Activated T-cell treated with anti-CD3 and anti-CD28 coated beads, Interleukin-2, amount 50 U/mL, for 72 hours (primary cell): ENCODE measurements at places on chromosomes 4 and X.

GRCh38 chr4:52231526-52231925 is 180.4 kb downstream of the SPATA18 start:
- no peak for DNase-seq

DNA sequence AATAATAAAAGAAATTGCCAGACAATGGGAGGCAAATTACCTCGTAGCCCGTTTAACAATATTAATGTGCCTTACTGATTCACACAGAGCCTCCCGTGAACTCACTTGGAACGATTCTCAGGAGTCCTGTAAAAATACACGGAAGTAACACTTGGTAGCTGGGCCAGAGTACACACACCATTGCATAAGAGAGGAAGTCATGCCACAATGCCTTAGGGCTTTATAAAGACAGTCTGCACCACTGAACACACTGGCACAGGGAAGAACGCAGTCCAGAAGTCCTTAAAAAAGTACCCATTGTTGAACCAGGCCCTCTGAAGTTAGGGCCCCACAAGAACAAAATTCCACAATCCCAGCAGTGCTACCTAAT is 15.1 kb downstream of the SLC2A9 start:
- DNase-seq, result no peak

DNA sequence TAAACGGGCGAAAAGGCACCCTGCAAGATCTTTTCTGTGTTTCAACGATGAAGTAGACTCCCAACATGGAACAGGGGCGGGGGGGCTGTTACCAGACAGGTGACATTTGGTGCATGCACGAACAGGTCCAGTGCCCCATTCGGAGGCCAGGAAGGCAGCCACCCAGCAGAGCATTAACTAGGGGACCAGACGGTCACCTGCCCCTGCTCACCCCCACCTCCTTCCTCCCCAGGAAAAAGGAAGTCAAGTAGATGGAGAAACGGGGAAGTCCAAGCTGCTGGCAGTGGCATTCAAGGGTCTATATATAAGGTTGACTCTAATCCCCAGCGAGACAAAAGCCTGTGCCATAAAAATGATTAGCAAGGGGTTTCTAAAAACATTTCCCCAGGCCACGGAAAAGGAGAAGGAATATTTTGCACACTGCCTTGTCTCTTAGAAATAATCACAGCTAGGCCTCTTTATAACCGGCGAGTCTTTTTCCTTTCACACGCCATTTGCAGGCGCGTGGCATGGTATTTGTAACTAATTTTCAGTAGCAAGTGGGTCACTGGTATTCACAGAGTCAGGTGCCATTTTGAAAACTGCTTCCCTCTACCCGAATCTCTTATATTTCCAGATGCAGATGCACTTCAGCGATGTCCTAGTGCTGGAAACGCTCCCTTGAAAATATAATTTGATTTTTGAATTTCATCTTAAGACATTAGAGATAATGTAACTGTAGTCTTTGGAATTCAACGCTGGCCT is 1.2 kb upstream of the TMSB4X start:
- peak; percentile 59 for DNase-seq

DNA sequence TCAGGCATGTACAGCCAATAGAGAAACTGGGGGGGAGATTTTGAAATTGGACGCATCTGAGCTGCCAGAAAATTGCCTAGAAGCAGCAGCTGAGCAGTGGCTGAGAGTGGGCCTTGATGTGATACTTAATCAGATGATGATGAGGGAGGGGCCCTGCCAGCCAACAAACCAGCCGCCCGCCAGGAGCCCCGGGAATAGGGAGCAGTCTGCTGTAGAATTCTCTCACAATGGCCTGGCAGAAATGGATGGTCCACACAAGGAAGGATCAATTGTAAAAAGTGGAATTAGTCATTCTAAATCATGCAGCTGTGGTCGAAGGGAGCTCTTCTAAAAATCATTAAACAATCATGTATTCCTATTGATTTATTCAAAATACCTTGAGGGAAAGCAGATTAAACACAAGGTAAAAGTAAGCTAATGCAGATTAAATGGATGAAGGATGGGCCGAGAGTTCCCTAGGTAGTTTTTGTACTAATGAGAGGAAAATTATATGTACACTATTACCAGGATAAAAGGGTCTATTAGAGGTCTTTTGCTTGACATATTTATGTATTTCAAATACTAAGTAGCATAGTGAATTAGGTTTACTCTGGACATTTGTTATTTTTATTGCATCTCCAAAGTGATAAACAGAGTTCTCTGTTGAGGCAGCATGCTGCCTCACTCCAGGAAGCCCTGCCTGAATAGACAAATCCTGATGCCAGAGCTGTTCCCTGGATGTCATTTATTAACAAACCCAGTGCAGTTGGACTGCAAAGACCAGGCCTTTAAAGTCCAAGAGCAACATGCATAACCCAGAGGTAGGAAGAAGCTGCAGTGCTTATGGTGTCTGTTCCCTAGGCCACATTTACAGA is 91.3 kb downstream of the NKX6-1 start:
- no peak for DNase-seq

DNA sequence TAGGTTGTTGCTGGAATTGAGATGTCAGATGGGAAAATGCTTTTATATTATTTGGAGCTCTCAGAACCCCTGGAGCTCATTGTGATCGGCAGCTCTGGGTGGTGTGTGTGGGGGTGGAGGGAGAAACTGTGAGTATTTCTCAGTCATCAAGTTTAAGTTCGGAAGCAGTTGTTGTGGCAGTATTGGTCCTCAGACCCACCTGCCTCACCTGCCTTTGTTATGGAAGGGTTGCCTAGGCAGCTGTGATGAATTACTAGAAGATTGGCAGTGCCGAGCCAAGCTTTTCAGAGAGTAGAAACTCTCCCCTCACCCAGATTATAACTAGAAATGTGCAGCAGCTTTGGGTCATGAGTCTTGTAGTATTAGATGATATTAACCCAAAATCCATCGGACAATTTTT is 9.5 kb downstream of the IGSF1 start:
- DNase-seq, result no peak

DNA sequence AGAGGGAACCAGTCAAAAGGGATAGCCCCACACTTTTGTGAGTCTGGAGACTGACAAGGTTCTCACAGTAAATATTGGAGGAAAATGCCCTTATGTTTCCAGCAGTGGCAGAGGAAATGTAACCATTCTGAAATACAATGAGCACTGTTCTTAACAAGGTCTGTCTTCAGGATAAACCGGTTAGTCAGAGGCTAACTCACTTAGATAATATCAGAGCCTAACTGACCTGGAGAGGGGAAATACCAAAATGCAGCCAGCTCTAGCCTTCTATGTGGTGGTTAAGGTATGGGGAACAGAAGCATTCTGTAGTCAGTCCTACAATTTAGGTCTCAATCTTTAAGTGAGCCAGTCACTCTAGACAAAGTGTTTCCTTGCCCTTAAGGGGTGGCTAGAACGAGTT is 70.8 kb downstream of the TBCK start:
- DNase-seq, result no peak

DNA sequence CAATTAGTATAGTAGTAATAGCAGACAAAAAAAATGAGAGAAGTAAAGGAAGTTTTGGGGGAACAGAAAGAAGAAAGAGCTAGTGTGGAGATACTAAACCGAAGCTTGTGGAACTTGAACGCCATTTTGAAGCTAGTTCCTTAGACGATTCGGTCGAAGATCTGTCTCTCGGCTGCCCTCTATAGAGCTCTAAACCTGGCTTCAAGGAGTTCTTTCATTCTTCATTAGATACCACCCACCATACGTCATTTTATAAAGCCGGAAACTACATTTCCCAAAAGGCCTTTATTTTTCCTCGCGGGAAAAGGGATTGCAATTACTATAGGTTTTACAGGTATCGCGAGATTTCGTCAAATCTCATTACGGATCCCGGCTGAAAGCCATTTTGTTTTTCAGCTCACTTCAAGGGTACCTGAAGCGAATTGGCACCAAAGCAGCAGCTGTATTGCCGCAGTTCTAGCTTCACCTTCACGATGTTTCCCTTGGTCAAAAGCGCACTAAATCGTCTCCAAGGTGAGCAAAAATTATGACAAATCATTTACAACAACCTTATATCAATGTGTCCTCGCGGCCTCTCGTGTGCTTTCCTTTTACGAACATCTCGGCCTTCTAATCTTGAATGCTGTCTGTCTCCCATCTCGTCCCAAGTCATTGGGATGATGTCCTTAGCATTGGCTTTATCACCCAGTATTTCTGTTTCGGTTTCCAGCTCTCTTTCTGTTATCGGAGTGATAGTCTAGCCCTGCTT is at the start of gene COX7B:
TSS of gene COX7B (plus strand) at position 388 of the 748 bp plus-strand sequence. CDS start at position 474, 86 bp downstream.
- DNase-seq, result peak; percentile 66

- no peak for DNase-seq
Measured at GRCh38 chrX:25544641-25545040, 528.9 kb upstream of the ARX start.

- no peak for DNase-seq
Measured at GRCh38 chr4:83216959-83217683, 67.5 kb downstream of the COQ2 start.

DNA sequence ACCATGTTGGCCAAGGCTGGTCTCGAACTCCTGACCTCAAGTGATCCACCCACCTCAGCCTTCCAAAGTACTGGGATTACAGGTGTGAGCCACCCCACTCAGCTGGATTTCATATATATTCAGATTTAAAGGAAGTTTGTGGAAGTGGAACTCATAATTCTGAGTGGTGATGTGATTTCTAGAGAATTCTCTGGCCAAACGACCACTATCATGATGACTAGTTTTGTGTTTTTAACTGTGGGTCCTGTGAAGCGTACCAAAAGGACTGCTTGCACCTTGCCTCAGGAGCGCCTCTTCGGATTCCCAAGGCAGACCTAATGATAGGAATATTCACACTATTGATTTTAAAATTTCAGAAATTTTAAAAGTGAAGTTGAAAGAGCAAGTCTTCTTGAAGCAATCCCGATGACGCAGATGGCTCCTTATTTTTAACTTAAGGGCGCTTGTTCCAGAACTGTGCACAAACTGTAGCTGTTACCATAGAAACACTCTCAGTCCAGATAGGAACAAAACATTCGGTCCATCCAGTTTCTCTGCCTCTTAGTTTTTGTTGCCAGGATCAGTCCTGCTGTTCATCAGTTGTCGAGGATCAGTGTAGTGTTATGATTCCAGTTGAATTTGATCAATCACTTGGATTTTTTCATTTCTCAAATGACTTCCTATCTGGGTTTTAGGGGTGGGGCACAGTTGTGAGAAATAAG is 51.7 kb upstream of the CLCN4 start:
- DNase-seq, result no peak

- DNase-seq, result no peak
Measured at GRCh38 chr4:159240687-159241086, 137.8 kb downstream of the RAPGEF2 start.

DNA sequence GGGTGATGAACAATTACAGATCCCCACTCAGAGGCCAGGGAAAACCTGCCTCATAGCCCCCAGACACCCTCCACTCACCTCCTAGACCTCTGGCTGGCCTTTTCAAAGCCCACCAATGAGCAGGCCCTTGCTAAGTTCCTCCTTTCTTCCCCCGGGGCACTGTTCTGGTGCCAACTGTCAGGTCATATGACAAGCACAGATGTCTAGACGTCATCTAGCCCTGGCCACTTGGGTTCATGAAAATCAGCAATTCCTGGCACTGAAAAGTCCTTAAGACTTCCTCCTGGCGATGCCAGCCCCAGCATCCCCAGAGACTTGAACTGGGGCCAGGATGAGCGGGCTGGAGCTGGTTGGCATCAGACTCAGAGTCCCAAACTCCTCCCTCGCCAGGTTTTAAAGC is 115.6 kb upstream of the NALF2 start:
- DNase-seq, result no peak

- no peak for DNase-seq
Measured at GRCh38 chr4:40840255-40840984, 90.7 kb downstream of the NSUN7 start.

- no peak for DNase-seq
Measured at GRCh38 chr4:104519588-104519987, 24.9 kb upstream of the CXXC4 start.

DNA sequence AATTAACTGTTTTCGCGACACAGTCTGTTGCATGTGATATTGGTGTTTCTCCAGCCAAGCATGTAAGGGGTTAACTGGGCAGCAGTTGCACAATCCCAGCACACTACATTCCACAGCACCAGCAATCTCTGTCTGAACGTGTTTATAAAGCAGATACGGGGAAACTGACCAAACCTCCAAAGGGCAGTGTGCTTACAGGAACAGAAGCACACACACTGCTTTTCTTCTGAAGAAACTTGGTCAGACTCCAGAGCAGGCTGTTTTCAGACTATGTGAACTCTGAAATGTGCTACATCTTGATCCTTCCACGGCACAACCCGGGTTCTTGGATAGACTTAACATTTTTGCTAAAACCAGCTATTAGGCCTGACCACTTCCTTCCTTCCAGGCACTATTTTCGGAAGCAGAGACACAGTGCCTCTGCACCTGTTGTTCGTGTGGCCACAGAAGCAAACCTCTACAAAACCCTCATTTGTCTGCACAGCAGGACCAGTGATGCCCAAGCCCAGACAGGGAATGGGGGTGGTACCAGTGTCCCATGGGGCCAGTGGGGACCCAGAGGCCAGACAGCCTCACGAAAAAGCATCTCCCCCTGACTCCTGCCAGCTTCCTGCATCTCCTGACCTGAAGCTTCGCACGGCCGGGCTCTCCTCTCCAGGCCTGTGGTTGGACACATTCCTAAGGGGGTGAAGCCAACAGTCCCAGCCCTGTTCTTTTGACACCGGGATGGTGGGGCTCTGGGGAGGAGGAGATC is 90.1 kb downstream of the IRF2 start:
- no peak for DNase-seq

GRCh38 chrX:36650622-36651021 is 357.5 kb upstream of the FAM47C start:
- no peak for DNase-seq

GRCh38 chr4:13710246-13710885 is 82.8 kb upstream of the BOD1L1 start:
- no peak for DNase-seq

- no peak for DNase-seq
Measured at GRCh38 chr4:56649445-56650261, 31.4 kb downstream of the HOPX start.

DNA sequence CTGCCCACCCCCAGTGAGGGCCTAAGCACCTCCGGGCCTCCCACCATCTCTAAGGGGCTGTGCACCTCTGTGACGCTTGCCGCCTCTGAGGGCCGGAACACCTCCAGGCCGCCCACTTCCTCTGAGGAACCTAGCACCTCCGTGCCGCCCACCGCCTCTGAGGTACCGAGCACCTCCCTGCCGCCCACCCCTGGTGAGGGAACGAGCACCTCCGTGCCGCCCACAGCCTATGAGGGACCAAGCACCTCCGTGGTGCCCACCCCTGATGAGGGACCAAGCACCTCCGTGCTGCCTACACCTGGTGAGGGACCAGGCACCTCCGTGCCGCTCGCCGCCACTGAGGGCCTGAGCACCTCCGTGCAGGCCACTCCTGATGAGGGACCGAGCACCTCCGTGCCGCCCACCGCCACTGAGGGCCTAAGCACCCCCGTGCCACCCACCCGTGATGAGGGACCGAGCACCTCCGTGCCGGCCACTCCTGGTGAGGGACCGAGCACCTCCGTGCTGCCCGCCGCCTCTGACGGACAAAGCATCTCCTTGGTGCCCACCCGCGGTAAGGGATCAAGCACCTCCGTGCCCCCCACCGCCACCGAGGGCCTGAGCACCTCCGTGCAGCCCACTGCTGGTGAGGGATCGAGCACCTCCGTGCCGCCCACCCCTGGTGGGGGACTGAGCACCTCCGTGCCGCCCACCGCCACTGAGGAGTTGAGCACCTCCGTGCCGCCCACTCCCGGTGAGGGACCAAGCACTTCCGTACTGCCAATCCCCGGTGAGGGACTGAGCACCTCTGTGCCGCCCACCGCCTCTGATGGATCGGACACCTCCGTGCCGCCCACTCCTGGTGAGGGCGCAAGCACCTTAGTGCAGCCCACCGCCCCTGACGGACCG is 977 bp downstream of the MAGEE1 start:
- peak; percentile 43 for DNase-seq
